ENCODE measurements at places on chromosomes 5 and 9.

DNA sequence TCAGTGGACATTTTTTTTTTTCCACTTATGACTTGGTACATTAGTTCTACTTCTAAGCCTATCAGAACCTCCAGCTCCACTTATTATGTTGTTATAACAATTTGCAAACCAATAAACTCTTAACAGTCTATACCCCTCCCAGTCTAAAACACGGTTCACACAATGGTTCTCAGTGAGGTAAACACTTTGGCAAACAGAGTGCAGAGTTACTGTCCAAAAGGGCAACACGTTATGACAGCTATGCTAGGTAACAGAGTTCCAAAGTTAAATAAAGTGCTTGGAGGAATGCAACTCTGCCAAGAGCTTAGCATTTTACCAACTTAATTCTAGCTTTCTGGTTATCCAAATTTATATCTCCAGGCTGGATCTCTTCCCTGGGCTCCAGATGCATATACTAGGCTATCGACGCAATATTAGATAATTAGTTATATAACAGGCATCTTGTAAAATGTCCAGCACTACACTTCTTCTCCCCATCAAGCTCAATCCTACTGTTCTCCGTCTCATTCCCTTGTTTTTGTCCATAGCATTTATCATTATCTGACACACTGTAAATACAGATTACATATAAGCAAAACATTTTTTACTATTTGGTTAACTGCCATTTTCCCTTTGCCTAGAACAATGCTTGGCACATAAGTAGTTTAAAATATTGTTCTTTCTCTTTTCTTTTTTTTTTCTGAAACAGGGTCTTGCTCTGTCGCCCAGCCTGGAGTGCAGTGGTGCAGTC, 14.3 kb downstream of the FNBP1 start:
- DNase-seq = no peak

- DNase-seq = no peak
Observed at GRCh38 chr9:76734716-76735115, 29.5 kb upstream of the PCA3 start.

DNA sequence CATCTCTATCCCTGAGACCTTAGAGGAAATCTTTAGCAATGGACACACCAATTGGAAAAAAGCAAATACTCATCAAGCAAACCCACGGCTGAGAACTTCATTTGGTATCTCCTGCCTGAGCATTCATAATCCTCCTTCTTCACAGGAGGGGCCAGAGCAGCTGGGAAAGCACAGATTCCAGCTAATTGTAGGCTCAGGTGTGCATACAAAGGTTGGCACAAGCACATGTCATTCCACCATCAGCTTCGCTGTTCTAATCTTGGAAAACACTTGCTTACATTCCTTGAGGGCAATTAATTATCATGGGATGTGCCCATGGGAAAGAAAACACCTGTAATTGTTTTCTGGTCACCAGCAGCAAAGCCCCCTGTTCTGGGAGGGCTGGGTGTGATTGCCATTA, 376.6 kb downstream of the SPOCK1 start:
- no peak for DNase-seq

DNA sequence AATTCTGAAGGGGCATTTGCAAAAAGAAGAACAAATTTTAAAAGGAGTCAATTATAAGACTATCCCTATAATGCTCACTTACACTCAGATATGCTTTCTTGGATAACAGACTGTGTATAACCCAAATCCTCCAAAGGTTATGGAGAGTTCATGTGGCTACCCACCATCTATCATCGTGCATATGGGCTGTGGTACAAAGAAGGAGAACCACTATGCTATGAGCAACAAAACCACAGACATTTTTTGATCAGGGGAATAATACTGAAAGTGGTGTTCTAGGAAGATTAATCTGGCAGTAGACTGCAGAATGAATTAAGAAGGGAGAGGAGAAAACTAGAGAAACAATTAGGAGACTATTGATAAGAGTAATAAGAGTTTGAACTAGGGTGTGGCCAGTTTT, 16.8 kb downstream of the NR3C1 start:
- no peak for DNase-seq

- no peak for DNase-seq
Observed at GRCh38 chr5:65451436-65451835, 30.3 kb downstream of the ADAMTS6 start.

DNA sequence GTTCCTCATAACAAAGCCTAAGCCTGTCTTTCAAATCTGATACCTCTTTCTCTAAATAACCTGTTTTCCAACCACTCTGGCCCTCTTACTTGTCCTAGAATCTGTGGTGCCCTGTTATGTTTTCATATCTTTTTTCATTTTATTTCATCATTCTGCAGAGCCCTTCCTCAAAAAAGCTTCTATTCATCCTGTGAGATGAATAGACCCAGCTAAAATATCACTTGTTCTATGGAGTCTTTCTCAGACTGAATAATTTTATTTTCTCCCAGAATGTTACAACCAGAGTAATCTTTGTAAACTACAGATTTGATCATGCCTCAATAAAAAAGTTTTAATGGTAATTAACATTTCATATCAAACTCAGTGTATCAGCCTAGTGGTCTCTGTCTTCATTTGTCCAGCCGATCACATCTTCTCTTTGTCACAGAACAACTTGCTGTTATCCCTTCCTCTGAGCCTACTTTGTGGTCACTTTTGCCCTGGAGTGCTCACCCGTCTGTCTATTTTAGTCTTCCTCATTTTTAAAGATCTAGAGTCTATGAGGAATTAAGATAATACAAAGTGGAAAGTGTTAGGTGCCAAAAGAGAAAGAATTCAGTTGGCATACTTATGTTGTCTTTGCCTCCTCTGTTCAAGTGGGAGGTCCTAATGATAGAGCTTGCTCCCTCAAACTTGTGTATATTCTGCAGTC, 77.8 kb downstream of the ZCCHC7 start:
- DNase-seq = no peak

DNA sequence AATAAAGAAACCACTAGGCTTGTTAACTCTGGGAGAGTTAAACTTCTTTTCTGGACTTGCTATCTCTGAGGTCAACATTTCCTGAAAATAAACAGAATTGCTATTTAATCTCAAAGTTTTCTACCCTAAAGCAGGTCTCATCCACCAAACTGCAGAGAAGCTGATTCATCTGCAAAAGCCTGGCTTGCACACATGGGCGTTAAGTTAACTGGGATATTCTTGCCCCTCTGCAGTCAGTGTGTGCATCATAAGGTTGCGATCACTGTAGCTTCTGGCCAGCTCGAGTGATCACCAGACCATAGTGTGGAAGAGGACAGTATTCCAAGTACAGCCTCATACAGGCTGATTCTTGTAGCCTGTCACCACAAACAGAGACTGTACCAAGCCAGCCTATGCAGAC, 99.2 kb downstream of the SPOCK1 start:
- DNase-seq = no peak

DNA sequence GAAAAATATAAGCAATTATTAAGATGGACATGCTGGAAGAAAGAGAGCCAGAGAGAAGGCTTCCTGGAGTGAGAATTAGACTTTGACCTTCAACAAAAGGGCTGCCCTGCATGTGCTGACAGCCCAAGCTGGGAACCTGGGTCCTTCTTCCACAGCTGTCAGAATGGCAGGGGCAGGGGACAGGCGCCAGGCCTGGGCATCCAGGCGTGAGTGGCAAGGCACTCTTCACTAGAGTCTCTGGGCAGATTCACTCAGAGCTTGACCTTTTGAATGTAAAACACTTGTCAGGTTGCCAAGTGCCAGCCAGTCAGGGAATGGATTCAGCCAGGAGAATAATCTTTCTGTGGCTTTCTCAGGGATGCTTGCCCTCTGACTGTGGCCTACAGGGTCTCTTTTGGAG, 119.1 kb upstream of the CLINT1 start:
- no peak for DNase-seq

- DNase-seq = no peak
Observed at GRCh38 chr5:107917983-107918382, 247.2 kb upstream of the EFNA5 start.

DNA sequence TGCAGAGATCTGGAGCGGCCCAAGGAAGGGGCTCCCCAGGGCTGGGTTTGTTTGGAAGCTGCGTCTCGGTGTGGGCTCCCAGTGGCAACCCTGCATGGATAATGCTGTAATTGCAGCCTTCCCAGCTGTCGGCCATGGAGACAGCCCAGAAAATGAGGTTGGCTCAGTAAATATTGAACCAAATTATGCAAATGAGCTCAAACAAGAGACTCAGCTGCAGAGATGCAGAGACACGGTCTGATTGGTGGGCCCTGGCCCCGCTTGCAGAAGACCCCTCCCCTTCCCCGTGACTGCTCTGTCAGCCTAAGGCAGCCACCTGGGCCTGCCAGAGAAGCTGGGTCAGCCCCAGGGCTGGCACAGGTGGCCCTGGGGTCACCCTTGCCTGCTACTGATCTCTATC, 75.9 kb downstream of the RAD23B start:
- no peak for DNase-seq

DNA sequence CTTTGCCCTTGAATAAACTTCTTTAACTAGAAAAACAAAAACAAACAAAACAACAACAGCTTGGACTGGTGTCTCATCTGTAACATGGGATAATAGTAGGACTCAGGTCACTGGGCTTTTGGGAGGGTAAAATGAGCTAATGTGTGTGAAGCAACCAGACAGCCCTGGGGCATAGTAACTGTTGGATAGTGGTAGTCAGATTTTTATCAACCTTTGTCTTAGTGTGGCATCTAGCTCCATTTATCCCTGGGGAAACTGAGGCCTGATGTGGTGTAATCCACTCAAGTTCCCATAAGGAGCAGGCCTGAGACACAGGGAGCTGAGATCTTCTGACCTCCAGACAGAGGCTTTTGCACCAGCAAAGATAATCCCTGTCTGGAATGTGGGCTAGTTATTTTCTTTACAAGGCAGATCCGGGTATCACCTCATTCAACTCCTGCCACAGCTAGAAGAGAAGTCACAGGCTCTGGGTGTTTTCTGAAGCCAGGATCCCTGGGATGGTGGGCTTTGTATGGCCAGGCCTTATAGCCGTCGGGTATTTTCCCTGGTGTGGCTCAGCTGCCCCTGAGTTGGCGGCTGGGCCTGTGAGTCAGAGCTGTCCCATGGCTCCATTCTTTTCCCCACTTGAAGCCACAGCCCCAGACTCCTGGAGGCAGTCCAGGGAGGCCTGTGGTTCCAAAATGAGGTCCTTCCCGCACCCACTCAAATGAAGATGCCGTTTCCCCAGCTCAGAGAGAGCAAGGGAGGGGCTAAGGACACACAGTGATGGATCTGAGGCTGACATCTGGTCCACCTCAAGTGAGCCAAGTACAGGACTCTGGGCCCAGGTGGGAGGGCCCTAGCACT, 26.1 kb upstream of the CSF1R start:
- DNase-seq = no peak

- no peak for DNase-seq
Observed at GRCh38 chr5:163695830-163696578, 190.6 kb downstream of the MAT2B start.

DNA sequence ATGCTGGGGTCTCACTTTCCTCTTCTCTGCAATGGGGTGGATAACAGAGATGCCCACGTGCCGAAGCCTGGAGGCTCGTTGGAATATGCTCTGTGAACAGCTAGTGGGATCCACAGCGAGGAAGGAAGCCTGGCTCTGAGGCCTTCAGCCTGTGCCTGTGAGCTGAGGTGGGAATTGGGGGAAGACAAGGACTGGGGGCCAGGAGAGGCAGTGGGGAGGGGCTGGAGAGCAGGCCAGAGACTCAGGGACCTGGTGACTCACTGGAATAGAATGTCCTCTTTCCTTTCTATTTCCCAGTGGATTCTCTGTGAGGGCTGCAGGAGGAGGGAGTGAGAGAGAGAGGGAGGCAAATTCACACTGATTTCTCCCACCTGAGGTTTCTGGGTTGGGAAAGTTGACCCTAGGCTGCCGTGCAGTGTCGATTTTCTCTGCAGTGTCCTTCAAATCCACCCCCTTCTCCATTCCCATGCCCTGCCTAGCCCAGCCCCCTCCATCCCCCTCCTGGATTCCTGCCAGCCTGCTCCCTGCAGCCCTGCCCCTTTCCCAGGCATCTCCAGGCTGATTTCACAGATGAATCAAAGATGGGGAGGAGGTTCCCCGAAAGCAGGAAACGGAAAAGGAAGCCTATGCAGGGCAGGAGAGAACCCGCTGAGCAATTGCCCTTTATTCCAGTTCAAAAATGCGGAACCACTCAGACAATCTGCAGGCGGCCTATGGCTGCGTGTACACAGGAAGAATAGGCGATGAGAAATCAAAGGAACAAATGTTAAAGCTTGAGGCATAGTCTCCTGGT, 1.4 kb upstream of the SPAAR start:
- no peak for DNase-seq

DNA sequence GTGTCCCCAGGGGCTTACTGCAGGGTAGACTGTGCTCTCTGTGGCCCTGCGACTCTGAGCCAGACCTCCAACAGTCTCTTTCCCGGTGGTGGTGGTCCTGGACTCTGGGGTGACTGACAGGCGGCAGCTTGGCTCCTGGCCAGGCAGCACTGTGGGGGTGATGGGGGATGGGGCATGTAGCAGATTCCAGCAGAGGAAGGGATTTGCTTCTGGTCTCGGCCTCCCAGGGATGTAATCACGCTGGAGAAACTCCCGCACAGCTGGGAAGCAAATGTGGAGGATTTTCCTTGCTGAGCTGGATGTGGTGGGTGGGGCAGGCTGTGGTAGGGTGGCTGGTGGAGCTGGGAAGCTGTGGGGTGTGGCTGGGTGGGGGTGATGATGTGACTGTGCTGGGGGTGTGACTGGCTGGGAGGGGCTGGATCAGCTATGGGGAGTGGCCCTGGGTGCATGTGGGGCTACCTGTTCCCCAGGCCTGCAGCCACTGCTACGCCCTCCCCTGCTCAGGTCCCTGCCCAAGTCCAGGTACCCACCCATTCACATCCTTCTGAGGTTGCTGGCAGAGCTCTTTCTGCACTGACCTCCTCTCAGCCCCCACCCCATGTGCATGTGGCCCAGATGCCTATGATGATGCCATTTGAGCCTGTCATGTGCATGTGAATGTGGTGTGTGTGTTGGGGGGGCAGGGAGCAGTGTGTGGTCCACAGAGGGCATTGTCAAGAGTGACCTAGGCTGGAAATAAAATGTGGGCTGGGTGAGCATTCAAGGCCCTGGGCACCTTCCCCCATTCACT, 3.8 kb downstream of the NDST1 start:
- DNase-seq = no peak

- no peak for DNase-seq
Observed at GRCh38 chr9:125440411-125440810, 178.8 kb downstream of the GAPVD1 start.

DNA sequence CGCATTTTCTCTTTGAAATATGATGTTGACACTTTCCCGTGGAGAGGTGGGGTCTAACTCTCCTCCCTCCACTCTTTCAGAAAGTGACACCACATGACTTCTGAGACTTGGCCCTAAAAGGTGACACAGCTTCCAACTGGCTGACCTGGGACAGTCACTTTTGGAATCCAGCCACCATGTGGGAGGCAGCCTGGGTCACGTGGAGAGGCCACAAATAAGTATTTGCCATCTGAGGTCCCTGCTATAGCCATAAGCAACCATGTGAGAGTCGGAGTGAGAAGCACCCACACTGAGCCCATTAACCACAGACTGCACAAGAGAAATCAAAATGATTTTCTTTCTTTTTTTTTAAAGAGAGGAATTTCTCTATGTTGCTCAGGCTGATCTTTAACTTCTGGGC, 4.1 kb upstream of the PHYKPL start:
- DNase-seq = no peak
